ENCODE measurements at places on chromosomes 5 and 9. TPM values are rescaled to one million over a fixed set of nuclear protein-coding genes. Genes with fewer than 3 reads are reported as not detected.

Gene MLANA
- not detected for total RNA-seq

Gene GPR150
- total RNA-seq = 0.31 TPM

Gene AQP3
- total RNA-seq = 0.93 TPM

DNA sequence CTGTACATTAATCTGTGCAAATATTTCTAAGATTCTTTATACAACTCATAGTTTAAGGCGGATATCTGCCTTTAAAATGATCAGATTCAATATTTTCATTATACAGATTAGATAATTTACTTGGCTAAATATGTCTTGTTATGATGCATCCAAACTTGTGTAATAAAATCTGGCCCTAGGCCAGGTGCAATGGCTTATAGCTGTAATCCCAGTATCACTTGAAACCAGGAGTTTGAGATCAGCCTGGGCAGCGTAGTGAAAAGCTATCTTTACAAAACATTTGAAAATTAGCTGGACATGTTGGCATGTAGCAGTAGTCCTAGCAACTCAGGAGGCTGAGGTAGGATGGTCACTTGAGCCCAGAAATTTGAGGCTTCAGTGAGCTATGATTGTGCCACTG lies 2002.2 kb upstream of the ACO1 start:
- H3K36me3 ChIP-seq = no peaks in the 10 kb centered on the region
- DNase-seq = no peak
- H3K4me3 ChIP-seq = no peak overlapping the region
- H3K27me3 ChIP-seq = no peaks in the 10 kb centered on the region

- no peaks in the 10 kb centered on the region for H3K36me3 ChIP-seq
- peak; percentile 85 for DNase-seq
- H3K4me1 ChIP-seq = peaks cover 74% of the 10 kb centered on the region
- H3K27ac ChIP-seq = peak overlapping the region; percentile 87
- no peaks in the 10 kb centered on the region for H3K27me3 ChIP-seq
Measured at GRCh38 chr5:14202462-14202861, 59.3 kb downstream of the TRIO start.

GRCh38 chr5:74477761-74478160 lies 162.8 kb downstream of the ENC1 start:
- no peak for DNase-seq
- H3K4me3 ChIP-seq = no peak overlapping the region
- no peaks in the 10 kb centered on the region for H3K4me1 ChIP-seq
- H3K36me3 ChIP-seq = no peaks in the 10 kb centered on the region
- H3K27ac ChIP-seq = no peak overlapping the region

- H3K27ac ChIP-seq = no peak overlapping the region
- H3K36me3 ChIP-seq = no peaks in the 10 kb centered on the region
- no peak for DNase-seq
- no peak overlapping the region for H3K4me3 ChIP-seq
- H3K4me1 ChIP-seq = no peaks in the 10 kb centered on the region
Measured at GRCh38 chr5:59874675-59875074, 18.9 kb downstream of the PDE4D start.

DNA sequence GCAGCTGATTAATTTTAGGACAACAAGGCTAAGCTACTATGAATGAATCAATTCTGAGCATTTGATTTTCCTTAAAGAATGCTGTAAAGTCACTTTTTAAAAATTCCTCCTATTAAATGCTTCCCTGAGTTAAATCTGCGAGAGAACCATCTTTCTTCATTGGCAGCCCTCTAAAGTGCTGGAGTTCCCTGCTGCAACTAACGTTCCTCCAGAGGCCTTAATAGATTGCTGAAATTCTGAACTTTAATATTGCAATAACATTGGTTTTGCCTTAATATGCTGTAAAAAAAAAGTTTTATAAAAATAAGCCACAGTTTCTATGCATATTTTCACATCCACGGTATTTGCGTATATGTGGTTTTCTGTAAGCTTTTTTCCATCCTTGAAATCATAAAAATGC lies 298.0 kb upstream of the PIK3R1 start:
- no peak overlapping the region for H3K4me3 ChIP-seq
- H3K4me1 ChIP-seq = no peaks in the 10 kb centered on the region
- DNase-seq = no peak
- no peak overlapping the region for H3K27ac ChIP-seq
- no peaks in the 10 kb centered on the region for H3K27me3 ChIP-seq

DNA sequence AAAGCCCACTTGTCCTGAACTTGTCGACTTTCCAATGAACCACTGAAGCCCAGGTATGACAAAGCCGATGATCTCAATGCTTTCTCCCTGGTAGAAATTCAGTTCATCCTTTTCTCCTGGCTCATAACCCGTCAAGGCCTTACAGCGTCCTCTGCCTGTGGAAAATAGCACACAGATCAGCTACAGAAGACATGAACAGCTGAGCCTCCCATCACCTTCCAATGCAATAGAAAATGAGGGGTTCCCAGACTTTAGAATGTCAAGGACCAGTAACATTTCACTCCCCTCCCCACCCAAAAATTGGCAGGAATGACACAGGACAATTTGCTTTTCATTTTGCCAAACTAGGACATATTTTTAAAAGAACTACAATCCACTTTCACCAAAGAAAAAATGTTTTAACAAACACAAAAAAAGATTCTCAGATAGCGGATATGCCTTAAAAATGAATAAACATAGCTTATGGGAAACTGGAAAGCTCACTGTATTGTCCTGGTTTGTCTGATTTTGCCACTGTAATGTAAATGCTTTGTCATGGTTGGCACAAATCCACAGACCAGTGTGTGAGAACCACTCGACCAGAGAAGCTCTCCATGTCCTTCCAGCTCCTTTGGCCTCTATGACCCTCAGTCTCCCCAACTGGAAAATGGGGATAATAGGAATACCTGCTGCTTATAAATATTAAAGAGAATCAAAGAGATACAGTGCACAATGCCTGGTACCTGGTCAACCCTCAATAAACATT lies 24.4 kb downstream of the SH3TC2 start:
- H3K27me3 ChIP-seq = no peaks in the 10 kb centered on the region
- H3K4me3 ChIP-seq = no peak overlapping the region
- no peaks in the 10 kb centered on the region for H3K36me3 ChIP-seq

DNA sequence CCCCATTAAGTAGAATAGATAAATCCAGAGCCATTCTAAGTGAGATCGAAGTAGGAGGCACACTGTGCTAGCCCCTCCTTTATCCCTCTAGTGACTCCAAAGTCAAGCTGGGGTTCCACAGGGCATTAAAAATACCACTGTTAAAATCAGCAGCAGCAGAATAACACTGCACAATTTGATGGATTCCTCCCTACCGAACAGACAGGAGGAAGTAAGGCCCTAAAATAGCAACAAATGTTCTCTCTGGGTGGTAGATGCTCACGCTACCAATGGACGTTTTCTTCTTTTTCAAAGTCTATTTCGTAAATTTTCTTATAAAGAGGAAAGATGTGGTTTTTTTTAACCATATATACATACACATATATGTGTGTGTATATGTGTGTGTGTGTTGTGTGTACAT lies 54.4 kb downstream of the FBXW11 start:
- H3K27me3 ChIP-seq = no peaks in the 10 kb centered on the region
- no peak for DNase-seq
- peaks cover 24% of the 10 kb centered on the region for H3K4me1 ChIP-seq
- no peak overlapping the region for H3K27ac ChIP-seq

GRCh38 chr9:137103206-137103999 lies 11.1 kb downstream of the DPP7 start:
- no peak overlapping the region for H3K4me3 ChIP-seq
- no peaks in the 10 kb centered on the region for H3K27me3 ChIP-seq
- no peak overlapping the region for H3K27ac ChIP-seq
- DNase-seq = no peak
- peaks cover 63% of the 10 kb centered on the region for H3K36me3 ChIP-seq
- no peaks in the 10 kb centered on the region for H3K4me1 ChIP-seq

DNA sequence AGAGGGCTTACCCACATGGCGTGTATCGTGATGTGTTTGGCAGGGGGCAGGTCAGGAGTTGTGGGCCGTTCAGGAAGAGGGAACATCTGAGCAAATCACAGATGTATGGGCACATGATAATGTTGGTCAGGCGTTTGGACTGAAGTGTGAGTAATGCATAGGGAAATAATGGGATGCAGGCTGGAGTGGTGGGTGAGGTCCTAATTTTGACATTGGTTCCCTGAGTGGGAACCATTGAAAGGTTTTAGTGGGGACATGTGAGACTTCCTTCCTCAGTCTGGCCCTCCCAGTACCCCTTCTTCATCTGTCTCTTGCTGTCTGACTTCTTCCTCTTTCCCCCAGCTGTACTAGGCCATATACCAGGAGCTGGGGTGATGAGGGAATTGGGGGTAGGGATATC lies 7.6 kb downstream of the OTULIN start:
- no peak overlapping the region for H3K27ac ChIP-seq
- DNase-seq = no peak
- no peaks in the 10 kb centered on the region for H3K27me3 ChIP-seq
- H3K36me3 ChIP-seq = no peaks in the 10 kb centered on the region
- peaks cover 9% of the 10 kb centered on the region for H3K4me1 ChIP-seq

GRCh38 chr9:75087289-75087823 lies 599 bp downstream of the NMRK1 start:
- no peaks in the 10 kb centered on the region for H3K27me3 ChIP-seq
- H3K4me3 ChIP-seq = peak overlapping the region; percentile 79
- H3K36me3 ChIP-seq = no peaks in the 10 kb centered on the region
- DNase-seq = peak; percentile 75
- H3K27ac ChIP-seq = peak overlapping the region; percentile 83
- H3K4me1 ChIP-seq = peaks cover 23% of the 10 kb centered on the region

- no peak overlapping the region for H3K27ac ChIP-seq
- no peaks in the 10 kb centered on the region for H3K36me3 ChIP-seq
- peaks cover 3% of the 10 kb centered on the region for H3K4me1 ChIP-seq
- H3K4me3 ChIP-seq = no peak overlapping the region
Measured at GRCh38 chr5:921456-922435, 29.1 kb downstream of the TRIP13 start.

GRCh38 chr9:131272212-131272611 lies 4.1 kb downstream of the FAM78A start:
- no peak overlapping the region for H3K27ac ChIP-seq
- H3K4me3 ChIP-seq = peak overlapping the region; percentile 4
- DNase-seq = no peak

DNA sequence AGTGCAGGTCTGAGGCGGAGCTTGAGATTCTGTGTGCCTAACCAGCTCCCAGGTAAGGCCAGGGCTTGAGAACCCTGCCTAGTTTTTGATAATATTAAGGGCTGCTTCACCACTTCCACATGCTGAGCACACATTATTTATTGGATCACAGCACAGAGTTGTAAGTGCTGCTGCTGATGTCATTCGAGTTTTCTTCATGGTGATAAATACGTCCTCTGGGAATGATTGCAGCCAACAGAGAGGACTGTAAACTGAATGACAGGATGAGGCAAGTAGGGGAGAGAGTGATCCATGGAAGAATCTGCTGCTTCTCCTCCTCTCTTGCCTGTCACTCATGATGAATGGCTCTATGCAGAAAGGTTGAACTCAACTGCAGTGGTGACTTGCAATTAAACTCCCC lies 77.9 kb upstream of the VPS13A start:
- H3K4me3 ChIP-seq = no peak overlapping the region
- H3K36me3 ChIP-seq = no peaks in the 10 kb centered on the region
- no peak for DNase-seq
- H3K27me3 ChIP-seq = no peaks in the 10 kb centered on the region
- H3K27ac ChIP-seq = no peak overlapping the region

GRCh38 chr5:57855831-57856230 lies 373.2 kb upstream of the ACTBL2 start:
- DNase-seq = no peak
- no peak overlapping the region for H3K4me3 ChIP-seq
- no peaks in the 10 kb centered on the region for H3K27me3 ChIP-seq
- no peak overlapping the region for H3K27ac ChIP-seq

DNA sequence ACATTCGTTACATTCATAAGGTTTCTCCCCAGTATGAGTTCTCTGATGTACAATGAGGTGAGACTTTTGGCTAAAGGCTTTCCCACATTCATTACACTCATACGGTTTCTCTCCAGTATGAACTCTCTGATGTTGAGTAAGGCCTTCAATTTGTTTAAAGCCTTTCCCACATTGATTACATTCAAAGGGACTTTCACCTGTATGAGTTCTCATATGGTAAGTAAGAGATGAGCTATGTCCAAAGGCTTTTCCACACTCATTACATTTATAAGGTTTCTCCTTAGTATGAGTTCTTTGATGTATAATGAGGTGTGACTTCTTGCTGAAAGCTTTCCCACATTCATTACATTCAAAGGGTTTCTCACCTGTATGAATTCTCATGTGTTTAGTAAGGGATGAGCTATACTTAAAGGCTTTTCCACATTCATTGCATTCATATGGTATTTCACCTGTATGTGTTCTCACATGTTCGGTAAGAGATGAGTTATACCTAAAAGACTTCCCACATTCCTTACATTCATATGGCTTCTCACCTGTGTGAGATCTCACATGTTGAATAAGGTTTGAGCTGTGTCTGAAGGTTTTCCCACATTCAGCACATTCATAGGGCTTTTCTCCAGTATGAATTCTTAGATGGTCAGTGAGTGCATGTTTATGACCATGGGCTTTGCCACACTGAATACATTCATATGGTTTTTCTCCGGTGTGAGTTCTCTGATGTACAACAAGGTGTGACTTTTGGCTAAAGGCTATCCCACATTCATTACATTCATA lies 13.5 kb downstream of the ZFP37 start:
- no peak overlapping the region for H3K4me3 ChIP-seq
- no peak overlapping the region for H3K27ac ChIP-seq
- no peaks in the 10 kb centered on the region for H3K27me3 ChIP-seq
- no peaks in the 10 kb centered on the region for H3K4me1 ChIP-seq
- no peaks in the 10 kb centered on the region for H3K36me3 ChIP-seq
- DNase-seq = no peak

DNA sequence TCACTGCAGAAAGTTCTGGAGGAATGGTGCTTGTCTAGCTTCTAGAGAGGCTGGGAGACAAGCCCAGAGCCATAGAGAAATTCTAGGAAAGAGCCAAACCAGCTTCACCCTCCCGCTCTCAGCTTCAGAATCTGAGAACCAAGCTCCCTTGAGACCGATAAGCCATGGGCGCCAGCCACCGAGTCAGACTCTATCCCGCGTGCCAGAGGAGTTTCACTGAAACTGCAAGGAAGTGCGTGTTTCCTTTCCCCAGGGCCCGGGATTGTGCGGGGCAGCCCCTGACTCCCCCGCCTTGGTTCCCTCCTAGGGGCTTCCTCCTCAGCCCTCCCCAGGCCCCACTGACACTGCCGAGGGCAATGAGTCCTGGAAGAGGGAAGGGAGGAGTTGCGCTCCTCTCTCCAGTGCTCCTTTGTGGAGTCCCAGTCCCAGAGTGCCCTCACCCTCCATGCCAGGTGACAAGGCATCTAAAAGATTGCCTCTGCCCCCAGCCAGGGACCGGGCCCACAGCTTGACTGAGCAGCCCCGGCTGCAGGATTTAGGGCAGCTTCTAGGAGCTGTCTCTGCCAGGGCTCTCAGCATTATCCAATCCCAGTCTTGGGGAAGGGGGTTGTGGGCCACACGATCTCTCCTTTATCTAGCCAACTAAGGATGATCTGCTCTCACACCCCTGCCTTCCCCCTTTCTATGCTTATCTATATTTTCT lies 18.4 kb upstream of the TCF7 start:
- H3K27ac ChIP-seq = no peak overlapping the region
- no peak for DNase-seq
- no peaks in the 10 kb centered on the region for H3K36me3 ChIP-seq
- H3K4me1 ChIP-seq = no peaks in the 10 kb centered on the region

GRCh38 chr9:69180670-69181069 lies 6.6 kb downstream of the TJP2 start:
- peak; percentile 98 for DNase-seq
- H3K4me1 ChIP-seq = peaks cover 51% of the 10 kb centered on the region
- no peaks in the 10 kb centered on the region for H3K27me3 ChIP-seq
- H3K27ac ChIP-seq = peak overlapping the region; percentile 98
- H3K4me3 ChIP-seq = no peak overlapping the region
- H3K36me3 ChIP-seq = no peaks in the 10 kb centered on the region

- no peak overlapping the region for H3K27ac ChIP-seq
- no peak overlapping the region for H3K4me3 ChIP-seq
- peaks cover 55% of the 10 kb centered on the region for H3K4me1 ChIP-seq
- H3K36me3 ChIP-seq = no peaks in the 10 kb centered on the region
- DNase-seq = peak; percentile 14
Measured at GRCh38 chr5:179764056-179764455, 29.7 kb upstream of the LTC4S start.

Measured in endothelial cell of umbilical vein (primary cell).